ENCODE measurements at places on chromosomes 13 and 19. TPM values are rescaled to one million over a fixed set of nuclear protein-coding genes. Genes with fewer than 3 reads are reported as not detected.

DNA sequence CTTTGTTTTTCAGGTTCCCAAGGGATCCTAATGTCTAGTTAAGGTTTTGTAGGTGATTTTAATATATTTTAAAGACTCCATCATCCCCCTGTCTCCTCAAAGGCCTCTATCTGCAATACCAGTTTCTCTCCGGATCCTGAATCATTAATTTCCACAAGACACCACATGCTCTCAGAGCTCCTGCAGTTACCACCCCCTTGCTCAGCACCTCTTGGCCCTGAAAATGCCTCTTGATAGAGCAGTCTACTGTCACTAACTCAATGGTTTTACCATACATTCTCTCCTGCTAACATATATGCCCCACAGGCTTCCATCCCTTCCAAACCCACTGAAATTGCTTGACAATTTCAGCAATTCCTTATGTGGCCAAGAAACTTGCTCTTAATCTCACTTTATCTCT lies 1.9 kb upstream of the PEG3 start:
- H3K36me3 ChIP-seq: no peaks in the 10 kb centered on the region
- no peak overlapping the region for H3K27ac ChIP-seq
- no peak overlapping the region for H3K4me3 ChIP-seq
- peaks cover 2% of the 10 kb centered on the region for H3K27me3 ChIP-seq

GRCh38 chr13:27997904-27998522 lies 9.5 kb upstream of the URAD start:
- no peak overlapping the region for H3K4me3 ChIP-seq
- DNase-seq: no peak
- no peaks in the 10 kb centered on the region for H3K4me1 ChIP-seq
- no peaks in the 10 kb centered on the region for H3K36me3 ChIP-seq

DNA sequence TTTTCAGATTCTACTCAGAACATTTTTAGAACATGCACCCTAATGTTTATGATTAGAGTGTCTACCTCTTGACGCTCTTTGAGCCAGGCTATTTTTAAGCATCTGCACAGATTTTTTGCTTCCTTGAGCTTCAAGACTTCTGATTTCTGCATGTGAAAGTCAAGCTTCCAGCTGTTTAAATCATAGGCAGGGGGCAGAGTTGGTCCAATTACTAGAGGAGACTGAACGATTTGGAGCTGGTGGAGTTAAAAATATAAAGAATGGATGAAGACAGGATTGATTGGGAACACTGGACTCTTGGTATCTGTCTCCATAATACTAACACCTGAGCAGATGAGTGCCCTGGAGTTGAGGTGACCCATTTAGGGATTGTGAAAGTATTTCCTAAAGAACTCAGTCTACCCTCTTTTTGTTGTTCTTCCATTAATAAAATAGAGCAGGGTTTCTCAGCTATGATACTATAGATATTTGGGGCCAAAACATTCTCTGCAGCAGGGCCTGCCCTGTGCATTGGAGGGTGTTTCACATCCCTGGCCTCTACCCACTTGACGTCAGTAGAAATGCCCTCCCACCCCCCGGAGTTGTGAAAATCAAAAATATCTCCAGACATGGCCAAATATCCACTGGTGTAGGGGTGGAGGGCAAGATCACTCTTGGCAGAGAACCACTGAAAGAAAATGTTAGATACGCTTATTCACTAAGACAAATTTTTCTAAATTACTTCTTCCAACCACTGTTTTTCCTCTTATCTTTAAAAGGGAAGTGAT lies 160.1 kb downstream of the COG6 start:
- no peaks in the 10 kb centered on the region for H3K27me3 ChIP-seq
- H3K27ac ChIP-seq: no peak overlapping the region
- H3K4me1 ChIP-seq: no peaks in the 10 kb centered on the region
- no peak overlapping the region for H3K4me3 ChIP-seq
- no peak for DNase-seq

DNA sequence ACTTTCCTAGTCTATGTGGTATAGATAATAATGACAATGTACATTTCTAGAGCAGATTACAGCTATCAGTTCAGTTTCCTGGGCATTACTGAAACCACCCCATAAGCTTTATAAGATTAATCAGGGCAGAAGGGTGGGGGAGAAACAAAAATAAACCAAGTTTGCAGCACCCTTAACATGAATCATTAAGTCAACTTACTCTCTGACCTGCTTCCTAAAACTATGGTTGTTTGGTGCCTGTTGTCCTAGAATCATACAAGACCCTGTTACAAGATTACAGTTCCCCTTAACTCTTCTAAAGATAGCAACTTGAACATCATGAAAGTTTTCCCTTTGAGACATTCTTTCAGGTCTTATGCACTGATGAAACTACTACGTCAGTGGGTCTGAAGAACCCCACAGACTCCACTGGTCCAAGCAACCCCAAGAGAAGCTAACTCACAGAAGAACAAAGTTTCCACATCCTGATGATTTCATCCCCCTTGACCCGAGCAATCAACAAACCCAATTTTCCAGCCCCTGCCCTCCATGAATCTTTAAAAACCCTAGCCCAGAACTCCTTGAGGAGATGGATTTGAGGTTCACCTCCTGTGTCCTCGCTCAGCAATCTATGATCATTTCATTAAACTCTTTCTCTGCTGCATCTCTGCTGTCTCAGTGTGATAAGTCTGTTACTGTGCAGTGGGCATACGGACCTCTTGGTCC lies 336.5 kb downstream of the FOXO1 start:
- DNase-seq: no peak
- no peak overlapping the region for H3K27ac ChIP-seq
- no peaks in the 10 kb centered on the region for H3K27me3 ChIP-seq
- no peak overlapping the region for H3K4me3 ChIP-seq

- DNase-seq: no peak
- peaks cover 22% of the 10 kb centered on the region for H3K4me1 ChIP-seq
- H3K27ac ChIP-seq: no peak overlapping the region
- H3K36me3 ChIP-seq: no peaks in the 10 kb centered on the region
Observed at GRCh38 chr19:37907735-37908455, 887 bp downstream of the SIPA1L3 start.

- no peaks in the 10 kb centered on the region for H3K36me3 ChIP-seq
- no peaks in the 10 kb centered on the region for H3K4me1 ChIP-seq
- no peak for DNase-seq
- H3K27ac ChIP-seq: no peak overlapping the region
Observed at GRCh38 chr13:34201050-34201913, 383.3 kb downstream of the RFC3 start.

DNA sequence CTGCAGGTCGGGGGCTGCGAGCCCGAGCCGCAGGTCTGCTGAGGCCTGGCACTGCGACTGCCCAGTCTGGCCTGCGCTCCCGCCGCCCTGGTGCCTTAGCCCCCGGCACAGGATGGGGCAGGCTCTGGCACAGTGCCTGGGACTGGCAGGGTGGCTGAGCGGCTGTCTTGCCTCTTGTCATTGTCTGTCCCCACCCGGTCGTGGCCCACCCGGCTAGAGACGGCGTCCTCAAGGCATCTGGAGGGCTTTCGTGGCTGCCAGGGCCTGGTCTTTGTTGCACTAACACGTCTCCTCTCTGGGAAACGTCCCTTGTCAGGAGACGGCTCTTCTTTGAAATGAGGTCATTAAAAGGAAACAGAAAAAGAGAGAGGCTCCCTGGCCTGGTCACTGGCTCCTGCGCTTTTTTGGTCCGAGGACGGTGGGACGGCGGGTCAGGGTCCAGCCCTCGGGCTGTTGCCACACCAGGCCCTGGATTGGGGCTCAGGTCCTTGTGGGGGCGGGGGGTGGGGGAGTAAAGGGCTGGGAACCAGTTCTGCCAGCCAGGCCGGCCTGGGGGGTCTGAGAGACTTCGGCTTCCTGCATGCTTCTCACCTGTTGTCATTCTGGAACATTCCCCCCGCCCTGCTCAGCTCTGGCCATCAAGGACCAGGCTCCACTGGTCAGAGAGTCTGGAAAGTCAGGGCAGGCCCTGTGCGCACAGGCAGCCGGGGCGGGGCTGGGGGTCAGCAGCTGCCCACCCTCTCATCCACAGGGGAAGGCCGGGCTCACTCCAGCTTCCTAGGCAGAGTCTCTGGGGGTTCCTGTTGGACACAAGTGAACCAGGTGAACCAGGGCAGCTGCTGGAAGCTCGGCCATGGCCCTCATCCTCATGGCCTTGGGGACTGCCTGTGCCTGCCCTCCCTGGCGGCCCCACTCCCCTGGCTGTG lies 6.2 kb upstream of the ZNF554 start:
- peaks cover 8% of the 10 kb centered on the region for H3K36me3 ChIP-seq
- H3K4me1 ChIP-seq: no peaks in the 10 kb centered on the region
- no peak overlapping the region for H3K27ac ChIP-seq

DNA sequence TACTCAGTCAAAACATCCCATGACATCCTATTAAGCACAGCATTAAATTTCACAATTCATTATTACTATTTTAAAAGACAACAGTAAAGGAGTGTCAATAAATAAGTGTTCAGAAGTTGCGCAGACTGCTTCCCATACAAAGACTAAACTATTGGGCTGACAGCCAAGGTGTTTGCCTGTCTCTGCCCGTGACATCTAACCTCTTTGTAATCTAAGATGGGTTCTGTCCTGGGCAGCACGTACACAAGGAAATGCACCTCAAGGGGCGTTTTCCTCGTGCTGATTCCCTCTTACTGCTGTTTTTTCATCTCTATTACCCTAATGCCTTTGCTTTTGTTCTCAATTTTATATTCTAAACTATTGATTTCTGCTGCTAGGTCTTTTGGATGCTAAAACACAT lies 216.3 kb downstream of the NHLRC3 start:
- H3K4me1 ChIP-seq: no peaks in the 10 kb centered on the region
- H3K4me3 ChIP-seq: no peak overlapping the region
- no peak overlapping the region for H3K27ac ChIP-seq
- no peaks in the 10 kb centered on the region for H3K27me3 ChIP-seq
- DNase-seq: no peak

DNA sequence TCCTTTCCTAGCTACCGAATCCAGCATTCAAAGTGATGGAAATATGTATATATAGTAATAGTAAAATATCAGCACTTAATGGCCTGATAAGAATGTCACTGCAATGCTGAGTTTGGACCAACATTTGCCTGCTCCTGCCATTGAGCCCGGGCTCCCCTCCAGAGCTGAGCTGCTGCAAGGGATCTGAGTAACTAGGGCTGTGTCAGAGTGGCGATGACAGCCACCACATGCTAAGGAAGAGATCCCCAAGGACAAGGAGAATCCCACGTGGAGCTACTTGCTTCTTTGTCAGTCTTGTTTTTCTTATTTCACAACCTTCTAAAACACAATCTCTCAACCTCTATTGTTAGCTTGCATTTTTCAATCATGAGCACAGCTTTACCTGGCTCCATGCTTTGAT lies 19.5 kb upstream of the ALOX5AP start:
- no peaks in the 10 kb centered on the region for H3K27me3 ChIP-seq
- H3K4me1 ChIP-seq: peaks cover 28% of the 10 kb centered on the region
- no peak overlapping the region for H3K27ac ChIP-seq
- H3K36me3 ChIP-seq: no peaks in the 10 kb centered on the region
- H3K4me3 ChIP-seq: no peak overlapping the region

DNA sequence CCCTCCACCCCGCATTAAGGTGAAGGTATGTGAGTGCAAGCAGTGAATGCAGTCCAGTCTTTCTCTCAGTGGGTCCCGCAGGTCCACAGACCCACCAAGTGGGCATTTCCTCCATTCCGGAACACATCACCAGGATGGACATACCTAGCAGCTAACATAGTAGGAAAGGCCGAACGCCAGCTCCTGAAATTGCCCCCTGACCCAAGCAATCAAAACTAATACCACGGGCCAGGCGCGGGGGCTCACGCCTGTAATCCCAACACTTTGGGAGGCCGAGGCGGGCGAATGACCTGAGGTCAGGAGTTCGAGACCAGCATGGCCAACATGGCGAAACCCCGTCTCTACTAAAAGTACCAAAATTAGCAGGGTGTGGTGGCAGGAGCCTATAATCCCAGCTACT lies 71.7 kb upstream of the VSTM2B start:
- no peaks in the 10 kb centered on the region for H3K27me3 ChIP-seq
- H3K36me3 ChIP-seq: no peaks in the 10 kb centered on the region
- H3K27ac ChIP-seq: no peak overlapping the region
- H3K4me1 ChIP-seq: no peaks in the 10 kb centered on the region
- no peak overlapping the region for H3K4me3 ChIP-seq
- DNase-seq: no peak

- no peaks in the 10 kb centered on the region for H3K36me3 ChIP-seq
- no peak for DNase-seq
- H3K4me3 ChIP-seq: no peak overlapping the region
- H3K27ac ChIP-seq: no peak overlapping the region
Observed at GRCh38 chr19:45153339-45154063, 7.3 kb downstream of the NKPD1 start.

DNA sequence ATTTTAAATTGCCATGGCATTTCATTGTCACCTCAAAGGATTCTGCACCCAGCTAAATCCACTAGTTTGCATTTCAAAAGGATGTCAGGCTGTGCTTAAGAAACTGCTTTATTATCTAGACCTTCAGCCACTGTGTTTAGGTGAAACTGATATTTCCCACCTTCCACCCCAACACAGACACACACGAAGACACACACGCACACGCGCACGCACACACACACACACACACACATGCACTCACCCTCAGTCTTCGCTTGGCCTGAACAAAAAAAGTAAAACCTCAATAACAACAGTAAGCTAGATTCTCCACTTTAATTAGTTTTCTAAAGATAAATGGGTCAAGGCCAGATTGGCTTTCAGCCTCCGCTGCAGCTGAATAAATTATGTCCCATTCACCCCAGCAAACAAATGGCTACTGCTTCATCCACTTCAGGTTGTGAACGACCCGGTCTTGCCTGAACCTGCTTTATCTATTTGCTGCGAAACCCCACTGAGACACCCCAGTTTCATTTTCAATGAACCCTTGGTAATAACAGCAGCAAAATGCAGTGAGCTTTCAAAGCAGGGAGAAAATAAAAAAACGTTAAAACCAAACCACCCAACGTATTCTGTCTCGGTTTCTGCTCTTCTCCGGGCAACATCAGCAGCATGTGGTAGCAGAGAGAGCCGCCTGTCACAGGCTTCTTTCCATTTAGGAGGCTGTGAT lies 166.8 kb downstream of the DCT start:
- no peaks in the 10 kb centered on the region for H3K27me3 ChIP-seq
- H3K27ac ChIP-seq: peak overlapping the region; percentile 19
- no peaks in the 10 kb centered on the region for H3K4me1 ChIP-seq
- no peak for DNase-seq
- H3K36me3 ChIP-seq: no peaks in the 10 kb centered on the region
- no peak overlapping the region for H3K4me3 ChIP-seq

DNA sequence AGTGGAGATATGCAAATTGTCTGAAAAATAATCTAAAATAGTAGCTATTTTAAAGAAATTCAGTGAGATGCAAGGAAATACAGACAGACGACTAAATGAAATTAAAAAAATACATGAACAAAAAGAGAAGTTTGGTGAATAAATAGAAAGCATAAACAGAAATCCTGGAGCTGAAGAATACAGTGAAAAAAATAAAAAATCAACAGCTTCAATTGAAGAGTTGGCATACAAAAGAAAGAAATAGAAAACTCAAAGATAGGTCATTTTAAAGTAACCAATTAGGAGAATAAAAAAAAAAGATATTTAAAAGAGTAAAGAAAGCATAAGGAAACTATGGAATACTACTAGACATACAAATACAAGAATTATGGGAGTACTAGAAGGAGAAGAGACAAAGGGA lies 2191.5 kb upstream of the PCDH20 start:
- no peak for DNase-seq
- H3K4me1 ChIP-seq: no peaks in the 10 kb centered on the region
- no peaks in the 10 kb centered on the region for H3K36me3 ChIP-seq
- no peak overlapping the region for H3K4me3 ChIP-seq
- no peak overlapping the region for H3K27ac ChIP-seq
- no peaks in the 10 kb centered on the region for H3K27me3 ChIP-seq

The IGSF23 gene
- not detected for total RNA-seq

The CDADC1 gene
- total RNA-seq: 33.6 TPM
